ENCODE measurements at places on chromosomes 2 and 18.

DNA sequence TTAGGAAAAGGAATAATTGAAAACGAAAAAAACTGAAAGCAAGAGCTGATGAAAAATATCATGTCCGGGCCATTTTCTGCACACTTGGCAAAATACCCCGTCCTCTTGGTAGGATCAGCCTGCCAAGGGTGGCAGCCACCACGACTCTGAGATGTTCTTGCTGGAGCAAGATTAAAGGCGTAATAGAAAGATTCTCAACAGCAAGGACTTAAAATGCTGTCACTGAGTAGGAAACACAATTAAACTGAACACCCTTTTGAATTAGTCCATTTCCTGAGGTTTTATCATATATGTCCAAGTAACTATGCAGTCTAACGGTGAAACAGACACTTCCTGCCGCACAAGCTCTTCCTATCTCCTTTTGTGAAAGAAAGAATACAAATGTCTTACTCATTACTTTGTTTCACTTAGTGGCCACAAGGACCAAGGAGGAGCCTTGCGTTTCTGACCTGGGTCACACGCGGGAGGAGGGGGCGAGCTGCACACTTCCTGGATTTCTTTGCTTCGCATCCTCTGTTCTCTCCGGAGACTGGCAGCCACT is 222.7 kb downstream of the PIEZO2 start:
- DNase-seq, result no peak

GRCh38 chr2:104332731-104333130 is 521.2 kb upstream of the POU3F3 start:
- no peak for DNase-seq

- DNase-seq, result no peak
Measured at GRCh38 chr18:58662118-58662517, 9.1 kb upstream of the MALT1 start.

DNA sequence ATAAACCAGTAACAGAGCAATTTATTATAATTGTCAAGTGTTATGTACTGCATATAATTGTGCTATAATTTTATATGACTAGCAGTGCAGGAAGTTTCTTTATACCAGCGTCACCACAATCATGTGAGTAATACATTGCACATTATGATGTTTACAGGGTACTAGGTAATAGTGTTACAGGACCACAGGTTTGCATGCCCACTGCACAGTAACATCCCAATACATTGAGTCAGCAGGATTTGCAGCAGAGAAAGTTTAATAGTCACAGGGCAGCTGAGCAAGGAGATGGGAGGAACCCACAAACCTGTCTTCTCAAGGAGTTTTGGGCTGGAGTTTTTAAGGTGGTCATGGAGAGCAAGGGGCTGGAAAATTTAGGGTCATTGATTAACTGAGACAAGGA is 1042.9 kb upstream of the ACVR2A start:
- no peak for DNase-seq

GRCh38 chr2:4420032-4420431 is 716.7 kb downstream of the DCDC2C start:
- DNase-seq, result no peak

DNA sequence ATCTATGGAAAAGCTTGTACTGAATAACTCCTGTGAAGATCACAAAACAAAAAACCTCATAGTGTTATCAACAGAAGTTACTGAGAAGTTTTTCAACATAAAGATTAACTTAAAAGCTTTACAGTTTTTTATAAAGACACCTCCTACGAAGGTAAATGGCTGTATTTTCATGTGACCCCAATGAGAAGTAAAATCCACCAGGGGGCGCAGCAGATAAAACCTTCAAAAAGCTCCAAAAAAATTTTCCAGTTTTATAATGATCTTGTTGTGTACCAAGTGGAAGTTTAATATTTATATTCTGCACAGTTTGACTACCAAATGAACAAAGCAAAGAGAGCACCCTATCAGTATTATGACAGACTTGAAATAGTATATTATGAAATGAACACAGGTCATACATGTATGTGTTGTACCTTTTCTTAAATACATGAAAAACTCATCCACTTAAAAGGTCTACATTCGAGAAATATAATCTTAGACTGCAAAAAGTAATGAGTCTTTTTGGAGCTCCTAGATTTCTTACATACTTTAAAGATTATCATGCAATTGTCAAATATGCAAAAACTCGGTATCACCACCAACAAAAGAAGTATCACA is 38.5 kb downstream of the PNO1 start:
- peak; percentile 44 for DNase-seq

DNA sequence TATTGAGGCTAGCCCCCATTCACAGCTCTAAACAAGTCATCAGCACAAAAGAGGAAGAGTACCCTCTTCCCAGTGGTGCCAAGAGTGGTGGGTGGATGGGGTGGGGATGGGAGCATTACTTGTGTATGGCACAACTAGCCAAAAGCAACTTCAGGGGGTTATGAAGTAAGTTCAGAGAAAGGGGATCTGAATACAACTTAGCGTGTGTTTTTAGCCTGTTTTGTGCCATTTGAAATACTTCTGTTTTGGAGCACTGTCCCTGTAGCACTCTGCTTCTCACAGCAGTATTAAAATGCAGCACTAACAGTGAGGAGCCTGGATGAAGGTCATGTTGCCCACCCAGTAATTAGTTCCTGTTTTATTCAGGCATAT is 113.5 kb downstream of the CRIM1 start:
- no peak for DNase-seq

- no peak for DNase-seq
Measured at GRCh38 chr2:65443509-65444186, 11.2 kb upstream of the SPRED2 start.

- no peak for DNase-seq
Measured at GRCh38 chr2:20370191-20370590, 19.5 kb upstream of the PUM2 start.
